ENCODE measurements at places on chromosomes 4 and X.

DNA sequence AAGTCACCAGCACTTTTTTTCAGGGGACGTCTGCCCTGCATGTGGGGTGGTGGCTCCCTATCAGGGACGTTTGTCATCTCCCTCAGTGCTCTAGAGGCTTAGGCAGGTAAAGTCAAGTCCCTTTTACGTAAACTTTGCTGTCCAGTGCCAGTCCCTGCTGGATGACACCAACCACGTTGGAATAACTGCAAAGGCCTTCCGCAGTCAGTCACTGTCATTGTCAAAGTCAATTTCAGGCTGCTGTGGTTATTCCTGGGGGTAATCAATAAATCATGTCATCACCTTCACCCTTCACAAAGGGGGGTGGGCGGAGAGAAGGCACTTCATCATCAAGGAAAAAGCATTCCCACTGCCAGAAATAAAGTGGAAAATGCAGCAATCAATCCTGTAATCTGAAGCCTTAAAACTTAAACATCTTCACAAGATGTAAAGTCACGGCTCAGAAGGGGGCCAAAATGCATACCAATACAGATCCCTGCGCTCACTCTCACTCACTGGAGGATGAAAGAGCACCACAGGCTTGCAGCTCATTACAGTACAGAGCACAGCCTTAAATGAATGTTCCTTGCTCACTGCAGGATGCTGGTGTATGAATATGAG is 56.2 kb downstream of the CLDN22 start:
- no peak for DNase-seq

DNA sequence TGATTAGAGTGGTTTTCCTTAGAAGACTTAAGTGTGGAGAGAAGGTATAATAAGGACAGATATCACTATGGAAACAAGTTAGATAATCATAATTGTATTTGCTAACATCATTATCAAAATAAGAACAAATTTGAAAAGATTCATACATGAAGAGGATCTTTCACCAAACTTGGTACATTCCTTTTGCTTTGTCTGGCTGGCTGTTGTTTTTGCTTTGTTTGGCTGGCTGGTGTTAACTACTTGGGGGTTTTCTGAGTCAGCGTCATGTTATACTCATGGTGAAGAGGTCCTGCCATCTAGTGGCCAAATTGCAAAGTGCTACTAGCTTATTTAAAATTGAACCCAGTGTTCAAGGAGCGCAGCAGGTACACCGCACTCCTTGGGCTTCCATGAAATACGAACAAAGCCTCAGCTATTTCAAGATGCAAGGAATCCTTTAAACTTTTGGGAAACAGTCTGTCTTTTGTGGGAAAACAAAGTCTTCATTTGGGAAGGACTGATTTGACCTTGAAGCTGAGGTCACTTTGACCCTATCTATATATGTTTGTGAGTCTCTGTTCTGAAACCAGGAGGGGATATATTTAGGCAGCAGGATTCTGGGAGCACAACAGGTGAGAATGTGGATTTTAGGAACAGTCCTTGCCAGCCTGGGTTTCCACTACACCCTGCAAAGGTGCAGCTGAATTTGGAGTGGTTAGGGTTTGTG is 129.7 kb downstream of the PLS3 start:
- peak; percentile 33 for DNase-seq

GRCh38 chrX:131704136-131704695 is 160.3 kb downstream of the OR13H1 start:
- DNase-seq: no peak

GRCh38 chrX:81729269-81729777 is 527.4 kb downstream of the SH3BGRL start:
- no peak for DNase-seq

- no peak for DNase-seq
Measured at GRCh38 chrX:109643687-109644086, 18.7 kb upstream of the KCNE5 start.

GRCh38 chrX:118370921-118371624 is 25.2 kb downstream of the WDR44 start:
- no peak for DNase-seq

DNA sequence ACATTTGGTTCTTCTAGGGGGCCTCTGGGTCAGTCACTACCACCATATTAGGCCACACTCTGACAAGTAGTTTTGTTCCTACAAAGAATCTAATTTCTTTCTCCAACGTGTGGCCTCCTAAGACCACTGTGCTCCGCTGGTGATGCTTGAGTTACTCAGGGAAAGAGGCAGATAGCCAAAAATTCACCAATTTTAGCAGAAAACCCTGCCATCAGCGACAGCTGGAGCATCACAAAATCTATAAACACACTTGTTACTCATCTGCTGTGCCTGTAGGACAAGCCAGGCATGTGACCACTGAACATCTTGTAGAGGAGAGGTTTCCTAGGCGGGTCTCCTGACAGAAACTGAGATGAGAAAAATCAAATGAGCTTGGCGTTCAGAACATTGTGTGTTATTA is 105.4 kb downstream of the SYNPO2 start:
- DNase-seq: no peak

DNA sequence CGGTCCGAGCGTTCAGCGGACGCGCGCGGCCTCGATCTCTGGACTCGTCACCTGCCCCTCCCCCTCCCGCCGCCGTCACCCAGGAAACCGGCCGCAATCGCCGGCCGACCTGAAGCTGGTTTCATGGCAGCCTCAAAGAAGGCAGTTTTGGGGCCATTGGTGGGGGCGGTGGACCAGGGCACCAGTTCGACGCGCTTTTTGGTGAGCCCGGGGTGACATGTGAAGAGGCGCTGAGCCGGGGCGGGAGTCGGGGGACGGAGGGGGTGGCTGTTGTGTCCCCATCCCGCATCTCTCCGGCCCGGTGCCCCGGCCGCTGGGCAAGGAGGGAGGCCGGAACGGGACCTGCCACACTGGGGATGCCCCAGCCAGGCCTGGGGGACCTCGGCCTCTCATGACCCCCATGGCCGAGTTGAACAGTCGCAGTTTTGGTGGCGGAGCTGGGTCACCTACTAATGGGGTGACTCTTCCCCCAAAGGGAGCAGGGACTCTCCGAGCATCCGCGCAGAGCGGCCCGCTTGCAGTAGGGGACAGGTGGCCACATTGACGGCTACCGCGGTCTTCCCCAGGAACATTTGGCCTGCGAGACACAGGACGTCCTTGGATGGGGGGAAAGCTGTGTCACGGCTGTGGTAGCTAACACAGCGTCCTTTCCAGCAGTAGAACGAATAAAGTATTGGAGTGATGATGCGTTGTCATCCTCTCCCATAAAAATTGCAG is at the start of gene GK:
Gene GK, plus strand, starts transcription at position 9 of the 717 bp plus-strand sequence. Its CDS starts 115 bp downstream, at position 124.
- no peak for DNase-seq

DNA sequence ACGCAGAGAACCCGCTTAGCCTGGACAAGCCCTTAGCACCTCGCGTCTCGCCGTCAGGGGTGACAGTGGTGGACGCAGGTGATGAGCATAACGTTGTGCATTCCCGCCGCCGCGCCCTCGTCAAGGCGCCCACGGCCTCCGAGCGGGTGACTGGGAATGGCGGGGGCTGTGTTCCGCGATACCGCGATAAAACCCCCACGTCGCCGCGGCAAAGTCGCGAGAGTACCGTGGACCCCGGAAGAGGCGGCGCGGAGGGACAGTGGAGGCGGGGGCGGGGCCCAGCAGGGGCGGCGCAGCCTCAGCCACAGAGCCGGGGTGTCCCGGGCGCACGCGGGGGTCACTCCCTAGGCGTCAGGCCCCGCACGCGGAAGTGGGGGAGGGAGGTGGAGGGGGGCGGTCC is 53.8 kb downstream of the ZFYVE28 start:
- no peak for DNase-seq

DNA sequence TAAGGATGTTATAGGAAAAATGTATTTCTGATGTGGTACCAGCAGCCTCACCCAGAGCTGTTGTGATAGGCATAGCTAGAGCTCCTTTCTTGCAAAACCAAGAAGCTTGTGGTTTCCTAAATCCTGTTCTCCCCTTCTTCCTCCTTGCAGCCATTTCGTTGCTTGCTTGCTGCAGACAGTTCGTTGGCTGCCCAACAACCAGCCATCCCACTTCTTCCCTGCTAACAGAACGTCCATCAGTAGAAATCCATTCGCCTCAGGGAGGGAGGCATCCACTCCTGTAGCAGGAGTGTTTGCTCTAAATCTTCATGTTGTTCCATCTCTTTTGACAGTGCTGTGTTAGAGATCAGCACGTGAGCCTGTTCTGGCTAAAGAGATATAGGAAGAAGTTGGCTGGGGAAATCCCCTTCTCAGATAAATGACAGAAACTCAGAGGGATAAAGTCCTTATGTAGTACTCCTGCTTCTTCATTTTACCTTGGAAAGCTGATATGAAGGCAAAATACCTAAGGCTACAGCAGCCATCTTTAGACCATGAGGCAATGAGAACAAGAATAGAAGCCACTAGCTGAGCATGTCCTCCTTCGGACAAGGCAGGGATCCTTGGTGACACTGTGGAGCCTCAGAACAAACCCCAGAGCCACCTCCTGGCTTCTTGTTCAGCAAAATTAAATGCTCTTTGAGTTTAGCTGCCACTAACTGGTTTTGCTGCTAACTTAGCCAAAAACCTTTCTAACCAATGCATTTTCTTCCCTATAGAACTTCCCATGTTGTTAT is 68.4 kb upstream of the RELL1 start:
- peak; percentile 83 for DNase-seq

- no peak for DNase-seq
Measured at GRCh38 chr4:157896726-157897125, 276.1 kb downstream of the GASK1B start.

DNA sequence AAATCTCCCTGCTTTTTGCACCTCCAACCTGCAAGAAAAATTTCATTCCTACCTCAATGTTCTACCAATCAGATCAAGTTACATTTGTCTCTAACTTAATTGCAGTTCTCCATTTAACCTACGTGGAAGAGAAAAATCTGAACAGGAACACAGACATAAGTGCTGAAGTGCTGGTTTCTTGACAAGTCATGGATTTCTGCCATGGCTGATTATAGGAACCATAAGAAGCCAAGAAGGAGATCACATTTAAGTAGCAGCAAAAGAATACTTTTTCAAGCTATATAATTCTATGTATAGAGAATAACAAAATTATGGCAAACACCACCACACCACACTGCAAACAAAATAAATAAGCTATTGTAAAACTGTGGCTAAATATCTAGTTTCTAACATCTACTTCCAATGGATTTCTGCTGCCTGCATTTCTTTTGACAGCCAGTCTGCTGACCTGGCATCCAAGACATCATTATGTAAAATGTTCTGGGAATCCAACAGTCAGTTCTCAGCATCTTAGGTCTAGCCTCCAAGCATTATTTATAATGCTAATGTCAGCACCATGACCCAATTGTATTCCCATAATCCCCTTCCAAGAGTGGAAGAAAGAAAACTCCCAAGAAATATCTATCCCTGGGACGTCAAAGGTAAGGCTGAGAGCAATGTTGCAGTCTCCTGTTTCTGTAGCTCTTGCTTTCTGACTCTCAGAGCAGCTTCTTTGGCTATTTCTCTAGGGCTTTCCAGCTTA is 50.8 kb upstream of the GAB1 start:
- DNase-seq: no peak

DNA sequence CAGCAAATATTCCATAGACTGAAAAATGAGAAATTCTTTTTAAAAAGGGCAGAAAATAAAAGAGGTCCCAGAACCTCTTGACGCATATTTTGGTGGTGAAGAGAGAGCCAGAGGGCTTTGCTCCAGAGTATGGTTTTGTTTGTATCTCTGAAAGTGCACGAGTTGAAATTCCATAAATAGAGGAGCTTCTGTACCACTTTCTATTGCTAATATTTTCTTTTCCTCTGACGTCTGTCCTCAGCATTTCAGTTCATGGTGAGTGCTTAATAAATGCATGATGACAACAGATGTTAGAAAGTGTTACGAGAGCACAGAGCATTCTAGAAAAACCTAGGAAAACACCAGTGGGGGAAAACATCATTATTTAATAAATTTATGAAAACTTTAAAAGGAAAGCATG is 145.6 kb downstream of the AMELX start:
- DNase-seq: no peak

- DNase-seq: no peak
Measured at GRCh38 chr4:125433453-125433852, 118.7 kb downstream of the FAT4 start.

DNA sequence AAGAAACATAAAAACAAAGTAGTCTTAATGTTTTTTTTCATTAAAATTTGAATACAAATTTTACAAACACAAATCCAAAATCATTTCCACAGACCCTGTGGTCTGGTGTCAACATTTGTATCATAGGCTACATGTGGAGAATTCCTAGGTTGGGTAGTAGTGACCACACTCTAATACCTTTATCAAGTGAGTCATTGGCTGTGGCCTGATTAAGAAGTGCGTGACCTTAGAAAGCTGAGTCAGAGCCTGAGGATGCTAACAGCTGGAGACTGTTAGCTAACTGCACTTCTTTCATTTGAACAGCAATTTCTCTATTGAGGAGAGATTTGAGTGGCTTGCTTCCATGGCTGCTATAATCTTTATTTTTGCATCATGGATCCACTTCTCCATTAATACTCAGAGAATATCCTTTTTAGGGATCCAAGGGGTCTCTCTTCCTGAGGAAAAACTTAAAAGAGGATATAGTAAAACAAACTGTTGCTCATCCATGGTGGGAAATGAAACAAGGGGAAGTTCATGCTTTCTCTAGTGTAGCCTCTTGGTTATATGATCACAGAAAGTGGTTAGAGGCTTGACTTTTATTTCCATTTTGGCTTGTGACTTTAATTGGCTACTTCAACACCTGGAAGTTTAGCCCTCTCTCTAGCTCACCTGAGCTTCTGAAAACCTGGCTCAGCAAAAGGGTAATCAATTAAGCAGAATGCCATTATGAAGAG is 335.8 kb downstream of the PABPC4L start:
- DNase-seq: no peak

- DNase-seq: no peak
Measured at GRCh38 chr4:3342182-3342854, 49.5 kb downstream of the RGS12 start.

GRCh38 chrX:38260231-38260630 is 39.6 kb upstream of the SRPX start:
- DNase-seq: peak; percentile 26
